Fibroblast of skin of right biceps (primary cell): ENCODE measurements at places on chromosomes 16 and 17.

DNA sequence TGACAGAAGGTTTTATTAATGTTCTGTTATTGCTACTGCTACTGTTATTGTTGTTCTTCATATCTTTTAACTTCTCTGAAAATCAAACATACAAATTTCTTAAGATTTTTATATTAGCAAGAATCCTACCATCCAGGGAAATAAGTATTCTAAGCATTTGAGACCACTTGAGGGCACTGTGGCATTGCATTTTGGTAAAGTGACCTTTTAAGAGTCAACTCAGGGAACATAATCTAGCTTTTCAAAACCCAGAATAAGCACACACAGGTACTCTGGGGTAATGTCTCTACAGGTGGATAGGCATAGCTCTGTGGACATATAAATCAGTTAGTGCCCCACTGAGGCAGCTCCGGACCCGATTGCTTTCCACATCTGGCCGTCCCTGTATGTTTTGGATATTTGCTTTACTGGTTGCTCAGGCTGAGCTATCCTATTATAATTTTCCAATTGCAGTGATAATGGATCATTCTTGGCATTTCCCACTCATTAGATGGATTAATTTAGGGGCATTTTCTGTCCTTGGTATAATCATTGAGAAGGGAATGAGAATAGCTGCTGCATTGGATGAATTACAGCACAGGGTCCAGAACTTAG lies 1425.1 kb upstream of the CDH8 start:
- DNase-seq, result peak; percentile 56

DNA sequence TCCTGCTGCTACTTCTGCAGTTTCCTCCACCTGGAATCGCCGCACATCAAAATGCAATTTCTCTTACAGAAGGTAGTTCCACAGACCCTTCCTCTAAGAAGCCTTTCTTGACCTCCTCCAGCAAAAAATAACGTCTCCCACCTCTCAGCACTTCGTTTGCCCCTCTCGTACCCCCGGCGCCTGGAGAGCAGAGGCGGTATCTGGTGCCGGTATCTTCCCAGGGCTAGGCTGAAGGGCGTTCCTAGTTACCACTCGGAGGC lies 482 bp downstream of the DCTPP1 start:
- DNase-seq, result no peak

- no peak for DNase-seq
Measured at GRCh38 chr17:3772764-3773163, 28.2 kb downstream of the ITGAE start.

GRCh38 chr17:17963066-17963465 lies 9.1 kb downstream of the TOM1L2 start:
- no peak for DNase-seq

- DNase-seq, result no peak
Measured at GRCh38 chr16:20051147-20051546, 22.5 kb downstream of the GPR139 start.

DNA sequence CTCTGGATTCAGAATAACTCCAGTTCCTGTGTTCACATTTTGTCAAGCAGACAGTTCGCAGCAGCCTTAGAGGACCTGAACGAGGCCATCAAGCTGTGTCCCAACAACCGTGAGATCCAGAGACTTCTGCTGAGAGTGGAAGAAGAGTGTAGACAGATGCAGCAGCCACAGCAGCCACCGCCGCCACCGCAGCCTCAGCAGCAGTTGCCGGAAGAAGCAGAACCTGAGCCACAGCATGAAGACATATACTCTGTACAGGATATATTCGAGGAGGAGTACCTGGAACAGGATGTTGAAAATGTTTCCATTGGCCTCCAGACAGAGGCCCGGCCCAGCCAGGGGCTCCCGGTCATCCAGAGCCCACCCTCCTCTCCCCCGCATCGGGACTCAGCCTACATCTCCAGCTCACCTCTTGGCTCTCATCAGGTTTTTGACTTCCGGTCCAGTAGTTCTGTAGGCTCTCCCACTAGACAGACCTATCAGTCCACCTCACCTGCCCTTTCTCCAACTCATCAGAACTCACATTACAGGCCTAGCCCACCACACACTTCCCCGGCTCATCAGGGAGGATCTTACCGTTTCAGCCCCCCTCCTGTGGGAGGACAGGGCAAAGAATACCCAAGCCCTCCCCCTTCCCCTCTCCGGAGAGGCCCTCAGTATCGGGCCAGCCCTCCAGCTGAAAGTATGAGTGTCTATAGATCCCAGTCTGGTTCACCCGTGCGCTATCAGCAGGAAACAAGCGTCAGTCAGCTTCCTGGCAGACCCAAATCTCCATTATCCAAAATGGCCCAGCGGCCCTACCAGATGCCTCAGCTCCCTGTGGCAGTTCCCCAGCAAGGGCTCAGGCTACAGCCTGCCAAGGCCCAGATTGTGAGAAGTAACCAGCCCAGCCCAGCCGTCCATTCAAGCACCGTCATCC lies 25.9 kb downstream of the CYB561 start:
- DNase-seq, result no peak

GRCh38 chr17:49554694-49555494 lies 20.8 kb upstream of the NXPH3 start:
- no peak for DNase-seq
